ENCODE measurements at places on chromosomes 7 and 10.

DNA sequence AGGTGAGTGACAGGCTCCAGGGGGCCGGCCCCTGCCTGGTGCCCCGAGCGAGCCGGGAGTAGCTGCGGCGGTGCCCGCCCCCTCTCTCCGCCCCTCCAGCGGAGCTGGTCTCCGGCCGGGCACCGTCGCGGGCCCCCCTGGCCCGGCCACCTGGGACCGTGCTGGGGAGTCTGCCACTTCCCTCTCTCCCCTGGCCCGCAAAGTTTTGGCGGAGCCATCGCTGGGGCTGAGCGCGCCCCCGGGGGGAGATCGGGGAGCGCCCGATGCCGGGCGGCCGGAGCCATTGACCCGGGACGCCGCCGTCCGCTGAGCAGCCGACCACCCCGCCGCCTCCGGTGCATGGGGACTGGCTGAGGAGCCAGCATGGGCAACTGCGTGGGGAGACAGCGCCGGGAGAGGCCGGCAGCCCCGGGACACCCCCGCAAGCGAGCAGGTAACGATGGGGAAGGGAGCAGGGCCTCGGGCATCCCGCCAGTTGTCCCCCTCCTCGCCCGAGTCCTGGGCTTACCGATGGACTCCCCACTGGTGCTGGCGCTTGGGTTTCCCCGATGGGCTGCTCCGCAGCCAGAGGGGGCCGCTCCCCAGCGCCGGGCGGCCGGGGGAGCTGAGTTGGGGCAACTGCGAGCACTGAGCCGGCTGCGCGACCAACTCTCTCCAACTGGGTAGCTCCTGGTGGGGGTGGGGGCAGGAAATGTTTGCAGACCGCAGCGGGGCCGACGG lies at the start of gene UBTD1:
UBTD1 (plus strand) TSS at position 84 of the 720 bp plus-strand sequence; CDS start at position 364, 280 bp downstream.
- DNase-seq = no peak

- no peak for DNase-seq
Measured at GRCh38 chr10:5639066-5639465, 27.3 kb downstream of the ASB13 start.

- DNase-seq = no peak
Measured at GRCh38 chr10:78326372-78326771, 292.7 kb downstream of the RPS24 start.

DNA sequence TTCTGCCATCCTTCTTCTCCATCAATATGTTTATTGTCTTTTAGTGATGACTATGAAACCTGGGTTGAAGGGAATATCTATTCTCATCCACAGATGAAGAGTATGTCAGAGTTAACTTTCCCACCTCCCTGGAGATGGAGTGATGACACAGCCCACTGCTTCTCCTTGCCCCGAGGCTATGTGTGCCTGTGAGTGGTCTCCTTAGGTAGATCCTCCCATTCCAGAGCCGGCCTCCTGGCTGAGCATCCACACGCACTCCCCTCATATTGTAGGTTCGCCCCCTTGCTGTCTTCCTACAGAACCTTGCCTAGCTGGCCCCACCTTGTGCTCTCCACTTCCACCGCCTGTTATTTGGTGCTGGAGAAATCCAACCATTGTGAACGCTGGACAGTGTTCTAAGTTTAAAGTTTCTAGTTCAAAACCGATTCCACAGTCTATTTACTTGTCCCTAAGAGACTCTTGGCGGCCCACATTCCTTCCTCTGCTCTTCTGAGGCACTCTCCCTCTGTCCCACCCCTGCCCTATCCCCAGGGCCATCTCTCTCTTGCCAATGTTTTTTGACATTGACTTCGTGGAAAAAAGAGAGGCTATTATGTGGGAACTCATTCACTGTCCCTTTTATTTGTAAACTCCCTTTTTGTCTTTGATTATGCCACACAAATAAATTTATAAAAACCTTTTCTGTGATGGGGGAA lies 168.0 kb downstream of the ZNF438 start:
- no peak for DNase-seq

- DNase-seq = no peak
Measured at GRCh38 chr10:87767253-87767652, 50.8 kb downstream of the ATAD1 start.

- no peak for DNase-seq
Measured at GRCh38 chr10:60870416-60870728, 73.6 kb downstream of the RHOBTB1 start.

DNA sequence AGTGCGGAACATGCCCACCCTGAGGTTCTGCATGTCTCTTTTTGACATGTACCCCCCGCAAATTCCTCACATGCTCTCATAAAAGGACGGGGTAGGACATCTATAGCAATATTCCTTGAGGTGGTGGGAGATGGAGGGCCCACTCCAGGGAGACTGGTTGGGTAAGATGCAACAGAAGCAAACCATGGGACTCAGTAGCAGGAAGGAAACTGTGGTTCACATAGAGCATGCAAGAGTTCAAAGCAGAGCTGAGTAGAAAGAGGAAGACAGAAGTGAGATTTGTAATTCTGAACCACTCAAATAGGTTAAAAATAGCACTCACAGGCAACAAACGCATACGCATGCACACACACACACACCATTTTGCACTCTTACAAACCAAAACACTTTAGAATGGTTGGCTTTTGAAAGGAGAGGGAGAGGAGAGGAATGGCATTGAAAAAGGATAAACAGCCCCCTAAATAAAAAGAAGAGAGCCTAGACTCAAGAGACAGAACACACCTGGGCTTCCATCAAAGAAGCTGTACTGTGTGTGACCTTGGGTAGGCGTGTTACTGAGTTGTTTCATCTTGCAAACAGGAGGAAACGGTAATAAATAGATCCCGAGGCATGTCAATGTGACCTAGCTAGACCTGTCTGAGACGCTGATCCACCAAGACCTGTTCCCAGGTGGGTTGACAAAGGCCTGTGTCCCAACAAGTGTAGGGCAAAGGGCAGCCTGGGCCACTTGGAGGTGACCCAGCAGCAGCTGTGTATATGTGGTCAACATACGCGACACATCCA lies 77.6 kb upstream of the LRRC4 start:
- no peak for DNase-seq

- DNase-seq = no peak
Measured at GRCh38 chr10:118953598-118954393, 75.7 kb upstream of the NANOS1 start.

DNA sequence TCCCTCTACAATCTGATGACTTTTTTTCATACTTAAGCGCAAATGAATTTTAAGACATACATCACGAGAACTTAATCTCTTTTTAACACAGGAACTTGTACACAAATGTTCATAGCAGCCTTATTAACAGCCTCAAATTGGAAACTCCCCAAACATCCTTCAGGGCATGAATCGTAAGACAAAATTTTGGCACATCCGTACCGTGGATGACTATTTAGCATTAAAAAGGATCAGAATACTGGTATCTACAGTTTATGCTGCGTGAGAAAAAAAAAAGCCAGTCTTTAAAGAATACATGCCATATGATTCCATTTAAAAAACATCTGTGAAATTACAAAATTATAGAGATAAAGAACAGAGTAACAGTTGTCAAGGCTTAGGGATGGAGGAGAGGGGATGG lies 46.8 kb downstream of the PDE1C start:
- no peak for DNase-seq

DNA sequence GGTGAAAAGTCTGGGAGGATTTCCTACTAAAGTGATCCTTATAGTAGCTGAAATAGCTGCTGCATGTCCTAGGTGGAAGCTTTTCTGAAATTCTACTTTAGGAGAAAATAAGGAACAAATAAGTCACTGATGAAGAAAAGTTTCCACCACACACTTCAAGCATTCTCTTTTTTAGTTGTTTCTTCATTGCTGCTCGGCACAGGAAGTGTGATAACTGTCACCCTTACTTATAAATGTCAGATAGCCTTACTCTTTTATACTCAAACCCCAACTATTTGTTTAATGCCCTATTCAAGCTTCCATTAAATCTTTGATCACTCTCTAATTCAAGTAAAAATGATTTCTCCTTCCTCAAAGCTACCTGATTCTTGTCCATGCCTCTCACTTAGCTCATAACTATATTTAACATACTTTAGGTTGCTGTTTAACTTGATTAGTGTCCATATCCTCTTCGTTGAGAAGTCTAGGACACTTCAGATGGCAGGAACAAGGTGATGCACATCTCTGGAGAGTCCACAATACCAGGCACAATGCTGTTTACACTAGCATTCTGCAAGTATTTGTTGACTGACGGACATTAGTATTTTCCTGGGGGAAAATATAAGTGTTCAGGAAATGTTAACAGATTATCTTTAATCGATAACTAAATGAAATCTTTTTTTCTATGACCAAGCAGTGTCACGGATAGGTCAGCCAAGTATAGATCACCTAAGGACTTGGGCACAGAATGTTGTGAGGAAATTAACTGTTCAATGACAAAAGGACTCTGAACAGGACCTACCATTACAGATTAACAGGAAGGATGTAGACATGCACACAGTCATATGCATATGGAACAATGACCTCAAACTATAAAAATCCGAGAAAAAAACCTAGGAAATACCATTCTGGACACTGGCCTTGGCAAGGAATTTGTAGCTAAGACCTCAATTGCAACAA lies 67.4 kb downstream of the ZNF438 start:
- DNase-seq = no peak

- DNase-seq = no peak
Measured at GRCh38 chr7:22487978-22488642, 11.9 kb downstream of the STEAP1B start.

DNA sequence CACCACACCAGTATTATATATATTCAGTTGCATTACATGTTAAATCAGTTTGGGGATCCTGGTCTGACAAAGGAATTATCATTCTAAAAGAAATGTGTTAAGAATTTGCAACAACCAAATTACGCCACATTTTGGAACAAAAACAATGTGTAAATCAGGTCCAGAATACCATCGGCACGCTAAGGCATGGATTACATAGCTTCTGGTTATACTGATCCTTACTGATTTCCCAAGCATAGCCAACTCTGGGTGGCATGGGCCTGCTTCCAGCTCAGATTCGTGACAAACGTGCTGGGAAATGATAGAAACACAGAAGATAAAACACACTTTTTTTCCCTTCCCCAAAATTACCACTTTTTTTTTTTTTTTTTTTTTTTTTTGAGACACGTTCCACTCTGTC lies 660.0 kb downstream of the SORCS1 start:
- DNase-seq = no peak

DNA sequence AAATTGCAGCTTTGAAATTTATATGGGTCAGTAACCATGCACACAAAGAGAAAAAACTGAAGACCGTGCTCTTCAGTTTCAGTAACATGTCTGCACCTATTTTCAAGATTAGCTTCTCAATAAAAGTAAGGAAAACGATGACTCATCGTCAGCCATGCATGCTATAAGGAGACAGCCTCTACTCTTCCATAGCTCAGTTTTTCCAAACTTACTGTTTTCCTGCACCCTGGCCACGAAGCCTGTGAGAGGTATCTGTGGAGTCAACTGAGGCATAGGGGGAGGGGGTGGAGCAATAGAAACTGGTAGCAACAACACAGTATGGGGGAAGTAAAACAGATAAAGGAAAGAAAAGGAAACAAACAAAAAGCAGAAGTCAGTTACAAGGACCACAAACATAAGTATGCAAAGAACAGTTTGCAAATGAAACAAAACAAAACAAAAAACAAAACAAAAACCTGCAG lies 58.0 kb downstream of the PDSS1 start:
- no peak for DNase-seq

- no peak for DNase-seq
Measured at GRCh38 chr10:76675561-76675950, 962.1 kb downstream of the KCNMA1 start.

DNA sequence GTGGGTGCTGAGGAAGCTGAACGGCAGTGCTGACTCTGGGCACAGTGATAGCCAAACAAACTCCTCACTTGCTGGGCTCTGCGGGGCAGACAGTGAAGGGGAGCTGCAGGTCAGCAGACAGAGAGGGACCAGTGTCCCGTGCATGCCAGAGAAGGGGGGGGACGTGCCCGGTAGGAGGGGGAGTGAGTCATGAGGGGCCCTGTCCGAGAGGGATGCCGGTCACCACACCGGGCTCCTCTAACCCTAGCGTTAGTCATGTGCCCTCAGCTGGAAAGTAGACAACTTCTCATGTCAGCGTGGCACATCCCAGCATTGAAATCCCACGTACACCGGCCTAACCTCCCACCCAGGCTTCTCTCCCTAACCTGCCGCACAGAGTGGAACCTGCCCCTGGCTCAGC lies 117.1 kb upstream of the DPP6 start:
- DNase-seq = no peak

- no peak for DNase-seq
Measured at GRCh38 chr7:52670608-52671225, 364.7 kb upstream of the POM121L12 start.

DNA sequence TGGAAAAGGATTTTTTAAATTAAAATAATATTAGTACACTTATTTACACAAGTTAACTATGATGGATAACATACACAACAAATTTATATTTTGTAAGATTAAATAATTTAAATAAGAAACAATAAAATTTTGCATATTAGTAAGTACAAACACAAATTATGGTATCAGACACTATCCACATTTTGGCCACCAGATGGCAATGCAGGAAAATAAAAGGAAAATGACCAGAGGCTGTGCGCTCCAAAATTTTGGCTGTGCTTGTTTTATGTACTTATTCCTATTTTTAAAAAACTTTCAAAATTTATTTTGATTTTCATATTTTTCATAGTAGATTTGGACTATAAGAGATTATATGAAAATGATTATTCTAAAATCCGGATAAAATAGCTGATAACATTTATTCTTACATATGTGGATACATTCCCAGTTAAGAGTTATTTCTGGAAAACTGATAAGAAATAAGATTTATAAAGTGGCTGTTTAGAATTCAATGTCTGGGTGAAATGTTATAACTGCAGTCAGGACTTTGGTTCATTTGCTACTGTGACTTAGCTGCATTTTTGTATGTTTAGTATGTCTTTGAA lies 274.7 kb upstream of the HGF start:
- DNase-seq = peak; percentile 17

- DNase-seq = no peak
Measured at GRCh38 chr7:366161-366803, 76.3 kb downstream of the FOXL3 start.

GRCh38 chr10:76001461-76001860 lies 570.0 kb downstream of the LRMDA start:
- no peak for DNase-seq

- no peak for DNase-seq
Measured at GRCh38 chr7:37732253-37732652, 48.7 kb downstream of the GPR141 start.

- DNase-seq = no peak
Measured at GRCh38 chr7:20508109-20508508, 107.4 kb upstream of the ABCB5 start.

DNA sequence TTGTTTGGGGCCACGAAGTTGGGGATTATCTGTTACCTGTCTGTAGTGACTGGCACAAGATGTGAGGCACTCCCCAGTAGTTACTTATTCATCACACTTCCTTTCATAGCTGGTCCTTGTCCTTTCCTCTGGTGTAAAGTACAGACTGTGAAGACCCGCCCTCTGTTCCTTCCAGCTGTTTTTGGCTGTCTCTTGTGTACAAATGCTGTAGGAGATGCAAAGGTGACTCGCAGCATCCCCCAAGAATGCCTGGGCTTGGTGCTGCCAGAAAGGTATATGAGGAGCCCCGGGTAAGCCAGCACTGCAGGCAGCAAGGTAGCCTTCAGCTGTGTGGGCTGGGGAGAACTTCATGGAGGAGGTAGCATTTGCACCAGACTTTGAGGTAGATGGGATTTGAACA lies 236.6 kb downstream of the EBF3 start:
- no peak for DNase-seq

- no peak for DNase-seq
Measured at GRCh38 chr10:47405857-47406547, 21.9 kb upstream of the ZNF488 start.
